ENCODE measurements at places on chromosomes 5 and 9. TPM values are rescaled to one million over a fixed set of nuclear protein-coding genes. Genes with fewer than 3 reads are reported as not detected.

The MCTP1 gene
- total RNA-seq, result 24.7 TPM

The FOXD4L6 gene
- under 0.01 TPM for total RNA-seq

The NRG2 gene
- total RNA-seq, result 1.0 TPM

The CDH10 gene
- not detected for total RNA-seq

The RGS7BP gene
- total RNA-seq, result not detected

The ZNF366 gene
- total RNA-seq, result not detected

The NSUN2 gene
- 41.8 TPM for total RNA-seq

The SPINK5 gene
- total RNA-seq, result not detected

The PCDHGA8 gene
- 3.3 TPM for total RNA-seq

The NUTM2G gene
- not detected for total RNA-seq

The KIF4B gene
- 0.14 TPM for total RNA-seq

The NR6A1 gene
- total RNA-seq, result 0.66 TPM

The CDKN2B-AS1 gene
- 9.2 TPM for total RNA-seq

The ARHGEF28 gene
- 14.7 TPM for total RNA-seq

The SLC36A3 gene
- not detected for total RNA-seq

The KCTD16 gene
- 1.1 TPM for total RNA-seq

The ERCC6L2 gene
- 73.3 TPM for total RNA-seq

The IFNB1 gene
- not detected for total RNA-seq

The AGXT2 gene
- total RNA-seq, result not detected

The PDE8B gene
- under 0.01 TPM for total RNA-seq

The FAM221B gene
- total RNA-seq, result not detected

The SEMA5A gene
- total RNA-seq, result 116 TPM

The RECK gene
- 17.9 TPM for total RNA-seq

The IFNE gene
- 22.3 TPM for total RNA-seq

The IFNW1 gene
- not detected for total RNA-seq

The SMIM33 gene
- total RNA-seq, result not detected

The NPDC1 gene
- total RNA-seq, result 21.0 TPM

The PCSK5 gene
- total RNA-seq, result 1.8 TPM

The FAM120A gene
- 130 TPM for total RNA-seq

The ARL10 gene
- total RNA-seq, result 11.6 TPM

The DAPK1 gene
- 51.6 TPM for total RNA-seq

The ELAVL2 gene
- not detected for total RNA-seq

The BSPRY gene
- not detected for total RNA-seq

The POC5 gene
- 19.5 TPM for total RNA-seq

The SQSTM1 gene
- total RNA-seq, result 439 TPM

The DDX4 gene
- total RNA-seq, result not detected

The PLPP6 gene
- total RNA-seq, result 6.7 TPM

The NAA35 gene
- 28.3 TPM for total RNA-seq

The CCNO gene
- total RNA-seq, result 0.14 TPM

The MYO10 gene
- total RNA-seq, result 265 TPM

The MARVELD2 gene
- total RNA-seq, result 1.1 TPM

The ETF1 gene
- 154 TPM for total RNA-seq

The IL5 gene
- not detected for total RNA-seq

The TNIP1 gene
- total RNA-seq, result 120 TPM

The GPR151 gene
- total RNA-seq, result not detected

The DPYSL3 gene
- 147 TPM for total RNA-seq

The TRIM36 gene
- 1.8 TPM for total RNA-seq

The SHOC1 gene
- 0.14 TPM for total RNA-seq

The IFNK gene
- not detected for total RNA-seq

The C5orf52 gene
- not detected for total RNA-seq

The PKN3 gene
- 3.1 TPM for total RNA-seq

The RNF208 gene
- total RNA-seq, result 0.43 TPM

The SEC24A gene
- total RNA-seq, result 32.4 TPM

The ADRA1B gene
- under 0.01 TPM for total RNA-seq

Data from placental pericyte (primary cell).